ENCODE measurements at places on chromosomes 2 and 18. TPM values are rescaled to one million over a fixed set of nuclear protein-coding genes. Genes with fewer than 3 reads are reported as not detected.

The PIEZO2 gene
- total RNA-seq = 10.7 TPM

The TRIM43 gene
- not detected for total RNA-seq

- H3K4me1 ChIP-seq = peaks cover 23% of the 10 kb centered on the region
- no peak overlapping the region for H3K4me3 ChIP-seq
- no peak for DNase-seq
- H3K36me3 ChIP-seq = peaks cover 21% of the 10 kb centered on the region
- no peaks in the 10 kb centered on the region for H3K27me3 ChIP-seq
Measured at GRCh38 chr18:35861367-35862118, 110.9 kb upstream of the RMP24 start.

DNA sequence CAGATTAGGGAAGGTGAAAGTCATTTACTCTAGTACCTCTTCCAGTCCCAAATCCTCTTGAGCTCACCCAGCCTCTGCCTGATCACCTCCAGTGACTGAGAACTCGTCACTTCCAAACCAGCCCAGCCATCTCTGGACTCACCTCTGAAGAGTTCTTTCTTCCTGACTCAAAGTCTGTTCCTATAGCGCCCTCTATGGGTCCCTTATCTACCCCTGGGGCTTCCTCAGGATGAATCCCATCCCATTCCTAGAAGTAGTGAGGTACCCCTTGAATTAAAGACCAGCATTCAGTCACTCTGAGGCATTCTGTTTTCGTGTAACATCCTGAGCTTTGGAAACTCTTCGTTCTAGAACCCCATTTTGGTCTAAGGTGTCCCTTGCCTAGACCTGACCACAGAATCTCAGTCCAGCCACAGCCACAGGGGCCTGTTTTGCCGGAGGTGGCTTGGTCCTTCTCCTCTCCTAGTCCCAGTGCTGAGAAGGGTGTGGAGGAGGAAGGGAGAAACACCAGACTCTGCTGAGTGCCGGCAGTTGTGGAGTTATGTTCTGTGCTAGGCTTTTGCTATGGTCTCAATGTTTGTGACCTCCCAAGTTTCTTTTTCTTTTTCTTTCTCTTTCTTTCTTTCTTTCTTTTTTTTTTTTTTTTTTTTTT is 32.7 kb downstream of the SIX3 start:
- H3K4me3 ChIP-seq = no peak overlapping the region
- DNase-seq = peak; percentile 71
- no peak overlapping the region for H3K27ac ChIP-seq
- peaks cover 6% of the 10 kb centered on the region for H3K27me3 ChIP-seq
- H3K4me1 ChIP-seq = peaks cover 32% of the 10 kb centered on the region
- H3K36me3 ChIP-seq = no peaks in the 10 kb centered on the region

DNA sequence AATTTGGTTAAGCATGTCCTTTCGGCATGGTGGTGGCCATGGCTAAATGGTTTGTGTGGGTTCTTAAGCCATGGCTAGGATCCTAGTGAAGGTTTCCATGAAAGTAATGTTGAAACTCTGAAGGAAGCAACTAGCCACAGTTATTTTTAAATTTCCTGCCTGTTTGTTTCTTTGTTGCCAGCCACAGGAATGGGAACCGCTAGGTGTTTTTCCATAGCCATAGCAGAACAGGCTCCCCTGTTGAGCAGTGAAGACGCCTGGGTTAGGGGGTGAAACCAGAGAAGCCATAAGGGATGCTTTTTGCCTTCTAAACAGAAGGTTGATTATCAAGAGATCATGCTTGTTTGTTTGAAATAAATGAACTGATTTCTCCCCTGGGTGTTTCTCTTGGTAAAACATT is 60.1 kb upstream of the CHMP1B start:
- H3K36me3 ChIP-seq = peaks cover 12% of the 10 kb centered on the region
- H3K4me3 ChIP-seq = no peak overlapping the region
- H3K4me1 ChIP-seq = peaks cover 52% of the 10 kb centered on the region
- H3K27ac ChIP-seq = peak overlapping the region; percentile 65
- no peaks in the 10 kb centered on the region for H3K27me3 ChIP-seq

DNA sequence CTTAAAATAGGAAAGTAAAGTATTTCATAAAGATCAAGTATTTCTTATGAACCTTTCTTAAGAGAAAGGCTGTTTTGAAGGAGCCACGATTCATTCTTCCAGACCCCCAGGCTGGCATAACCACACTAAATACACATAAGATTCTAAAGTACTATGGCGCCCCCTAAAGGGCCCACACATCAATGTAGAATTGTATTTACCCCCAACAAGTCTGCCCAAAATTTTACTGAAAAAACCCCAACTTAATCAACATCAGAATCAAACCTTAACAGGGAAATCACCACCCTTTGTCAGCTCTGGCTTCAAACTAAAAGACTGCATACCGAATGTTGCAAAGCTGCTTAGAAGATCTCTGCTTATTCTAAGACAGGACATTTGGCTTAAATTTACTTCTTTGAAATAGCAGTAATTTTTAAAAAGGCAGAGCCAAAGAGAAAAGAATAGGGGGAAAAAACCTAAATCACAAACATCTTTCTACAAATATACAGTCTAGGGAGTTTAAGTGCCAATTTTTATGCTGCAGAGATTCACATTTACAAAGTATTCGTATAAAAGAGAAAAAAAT is 20.4 kb upstream of the BCL2 start:
- no peaks in the 10 kb centered on the region for H3K27me3 ChIP-seq
- peak overlapping the region; percentile 11 for H3K4me3 ChIP-seq
- peak; percentile 47 for DNase-seq
- H3K27ac ChIP-seq = peak overlapping the region; percentile 67

DNA sequence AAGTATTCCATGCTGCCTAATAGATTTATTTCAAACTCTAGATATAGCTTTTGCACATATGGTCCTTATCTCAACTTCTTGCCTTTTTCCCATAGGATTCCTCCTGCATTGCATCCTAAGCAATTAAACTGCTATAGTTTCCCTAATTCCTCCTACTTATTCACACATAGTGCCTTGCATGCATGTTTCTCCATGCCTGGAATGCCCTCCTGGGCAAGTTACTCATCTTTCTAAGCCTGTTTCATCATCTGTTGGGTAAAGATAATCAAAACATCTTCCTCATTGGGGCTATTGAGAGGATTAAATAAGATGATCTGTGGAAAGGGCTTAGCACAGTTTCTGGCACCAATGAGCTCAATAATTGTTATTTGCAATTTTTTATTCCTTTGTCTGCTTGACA is 726.5 kb downstream of the SLC4A3 start:
- H3K27ac ChIP-seq = no peak overlapping the region
- no peak overlapping the region for H3K4me3 ChIP-seq

Measured in WTC11 (cell line).